ENCODE measurements at places on chromosomes 6 and 20. TPM values are rescaled to one million over a fixed set of nuclear protein-coding genes. Genes with fewer than 3 reads are reported as not detected.
A peak's percentile ranks its signal among the peaks of the same experiment; 100 is the strongest.

KCNK5 gene
- total RNA-seq: 26.0 TPM

VARS2 gene
- 20.4 TPM for total RNA-seq

C20orf204 gene
- 1.8 TPM for total RNA-seq

DNA sequence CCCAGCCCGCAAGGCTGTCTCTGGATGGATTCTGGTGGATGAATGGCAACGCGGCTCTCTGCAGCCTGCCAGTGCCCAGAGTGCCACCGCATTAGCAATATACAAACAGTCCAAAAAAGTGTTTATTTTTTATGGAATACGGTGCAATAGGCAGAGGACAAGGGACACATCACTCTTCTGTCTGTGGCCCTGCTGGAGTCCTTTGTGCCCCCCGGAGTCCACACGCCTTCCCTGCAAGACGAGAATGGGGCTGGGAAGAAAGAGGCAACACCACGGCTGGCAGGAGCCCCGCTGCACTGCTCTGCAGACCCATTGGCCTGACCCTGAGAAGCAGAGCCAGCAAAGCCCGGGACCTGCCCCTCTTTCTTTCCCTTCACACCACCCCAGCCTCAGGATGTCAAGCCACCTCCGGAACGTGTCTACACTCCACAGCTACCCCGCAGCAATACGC is 196.3 kb downstream of the SYNDIG1 start:
- peak; percentile 58 for DNase-seq

DNA sequence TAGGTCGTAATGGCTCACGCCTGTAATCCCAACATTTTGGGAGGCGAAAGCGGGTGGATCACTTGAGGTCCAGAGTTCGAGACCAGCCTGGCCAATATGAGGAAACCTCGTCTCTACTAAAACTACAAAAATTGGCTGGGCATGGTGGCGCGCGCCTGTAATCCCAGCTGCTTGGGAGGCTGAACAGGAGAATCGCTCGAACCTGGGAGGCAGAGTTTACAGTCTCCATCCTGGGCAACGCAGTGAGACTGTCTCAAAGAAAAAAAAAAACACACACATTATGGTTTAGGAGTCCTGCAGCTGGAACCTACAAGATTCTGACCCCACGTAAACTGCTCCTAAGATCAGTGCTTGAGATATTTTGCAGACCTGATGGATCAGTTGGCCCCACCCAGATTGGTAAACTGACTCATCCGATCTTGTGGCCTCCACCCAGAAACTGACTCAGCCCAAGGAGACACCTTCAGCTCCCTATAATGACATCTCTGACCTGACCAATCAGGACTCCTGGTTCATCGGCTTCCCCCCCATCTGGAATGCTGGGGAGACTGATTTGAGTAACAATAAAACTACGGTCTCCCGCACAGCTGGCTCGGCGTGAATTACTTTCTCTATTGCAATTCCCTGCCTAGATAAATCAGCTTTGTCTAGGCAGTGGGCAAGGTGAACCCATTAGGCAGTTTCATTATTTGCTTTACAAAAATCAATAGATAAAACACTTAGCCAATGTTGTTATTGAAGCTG is 96.2 kb upstream of the BTN3A2 start:
- DNase-seq: no peak

- no peak for DNase-seq
These were observed 152.4 kb downstream of the COL9A1 start for GRCh38 chr6:70150521-70150920.

DNA sequence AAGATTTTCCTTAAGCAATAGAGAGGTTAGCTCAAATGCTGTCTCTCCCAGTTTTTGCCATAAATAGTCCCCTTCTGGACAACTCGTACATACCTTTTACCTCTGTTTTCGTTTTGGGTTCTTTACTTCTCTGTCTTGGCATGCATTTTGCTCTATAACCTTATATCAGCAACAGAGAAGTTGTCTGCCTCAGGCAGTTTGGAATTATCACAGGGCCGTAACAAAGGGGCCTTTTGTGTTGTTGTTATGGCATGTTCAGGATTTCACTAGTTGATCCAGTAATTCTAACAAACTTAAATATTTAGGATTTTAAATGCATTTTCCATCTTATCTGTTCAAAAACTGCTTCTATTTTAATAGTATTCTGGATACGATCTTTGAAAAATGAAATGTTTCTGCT is 259.8 kb downstream of the CD109 start:
- no peak for DNase-seq

GRCh38 chr6:149079911-149080491 is 237.5 kb upstream of the TAB2 start:
- no peak for DNase-seq

GRCh38 chr20:53321596-53321995 is 272.0 kb downstream of the ZNF217 start:
- no peak for DNase-seq

GRCh38 chr6:53986165-53986720 is 125.0 kb upstream of the MLIP start:
- no peak for DNase-seq

GRCh38 chr20:51732096-51732791 is 35.9 kb downstream of the ATP9A start:
- DNase-seq: no peak

- no peak for DNase-seq
These were observed 75.8 kb downstream of the PSMG4 start for GRCh38 chr6:3334555-3334954.

GRCh38 chr6:22622351-22622750 is 53.0 kb downstream of the HDGFL1 start:
- DNase-seq: no peak

- DNase-seq: no peak
These were observed 3.4 kb downstream of the TREM2 start for GRCh38 chr6:41159415-41160082.

Measured in lower leg skin (tissue), 4 donors.